ENCODE measurements at places on chromosomes 6 and 20. TPM values are rescaled to one million over a fixed set of nuclear protein-coding genes. Genes with fewer than 3 reads are reported as not detected.

Gene PRKN
- 33.0 TPM for total RNA-seq

Gene GSTA3
- total RNA-seq = not detected

Gene LY86
- 2.9 TPM for total RNA-seq

Gene MAP3K5
- total RNA-seq = 3.9 TPM

Gene CPNE5
- 31.7 TPM for total RNA-seq

Gene ZBP1
- total RNA-seq = 0.38 TPM

Gene RIPOR3
- total RNA-seq = 2.4 TPM

Gene SLC17A1
- total RNA-seq = not detected

Gene SULF2
- total RNA-seq = 49.2 TPM

Gene METTL24
- 3.5 TPM for total RNA-seq

Gene SLC13A3
- 0.46 TPM for total RNA-seq

Gene FGD2
- 11.8 TPM for total RNA-seq

GRCh38 chr6:129902681-129903080 lies 41.6 kb upstream of the TMEM244 start:
- no peak for DNase-seq

GRCh38 chr20:51758978-51759544 lies 9.1 kb downstream of the ATP9A start:
- DNase-seq = peak; percentile 50

- DNase-seq = no peak
These were observed 154.3 kb downstream of the NFATC2 start for GRCh38 chr20:51388227-51388626.

DNA sequence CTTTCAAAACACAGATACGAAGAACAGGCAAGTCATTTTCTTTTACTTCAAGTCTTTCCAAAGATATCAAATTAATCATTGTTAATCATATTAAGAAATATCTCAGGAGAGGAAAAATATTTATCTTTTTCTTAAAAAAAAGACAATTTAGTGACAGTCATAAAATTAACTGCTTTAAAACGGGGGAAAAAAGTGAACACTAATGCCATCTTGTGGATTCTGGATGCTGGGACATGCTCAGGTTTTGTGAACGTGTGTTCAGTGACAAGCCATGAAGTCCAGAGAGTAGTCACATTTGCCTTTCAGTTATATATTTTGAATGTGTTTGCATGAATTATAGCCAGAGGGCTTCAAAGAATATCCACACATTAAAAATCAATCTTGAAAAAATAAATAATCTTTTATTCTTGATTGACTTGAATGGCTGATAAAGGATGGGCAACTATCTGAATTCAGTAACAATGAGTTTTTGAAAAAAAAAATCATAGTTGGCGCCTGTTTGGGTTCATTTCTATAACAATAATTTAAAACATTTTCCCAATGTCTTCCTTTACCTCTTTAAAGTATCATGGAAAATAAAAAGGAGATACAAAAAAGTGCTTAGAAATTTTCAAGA lies 74.7 kb upstream of the NOX3 start:
- DNase-seq = no peak

DNA sequence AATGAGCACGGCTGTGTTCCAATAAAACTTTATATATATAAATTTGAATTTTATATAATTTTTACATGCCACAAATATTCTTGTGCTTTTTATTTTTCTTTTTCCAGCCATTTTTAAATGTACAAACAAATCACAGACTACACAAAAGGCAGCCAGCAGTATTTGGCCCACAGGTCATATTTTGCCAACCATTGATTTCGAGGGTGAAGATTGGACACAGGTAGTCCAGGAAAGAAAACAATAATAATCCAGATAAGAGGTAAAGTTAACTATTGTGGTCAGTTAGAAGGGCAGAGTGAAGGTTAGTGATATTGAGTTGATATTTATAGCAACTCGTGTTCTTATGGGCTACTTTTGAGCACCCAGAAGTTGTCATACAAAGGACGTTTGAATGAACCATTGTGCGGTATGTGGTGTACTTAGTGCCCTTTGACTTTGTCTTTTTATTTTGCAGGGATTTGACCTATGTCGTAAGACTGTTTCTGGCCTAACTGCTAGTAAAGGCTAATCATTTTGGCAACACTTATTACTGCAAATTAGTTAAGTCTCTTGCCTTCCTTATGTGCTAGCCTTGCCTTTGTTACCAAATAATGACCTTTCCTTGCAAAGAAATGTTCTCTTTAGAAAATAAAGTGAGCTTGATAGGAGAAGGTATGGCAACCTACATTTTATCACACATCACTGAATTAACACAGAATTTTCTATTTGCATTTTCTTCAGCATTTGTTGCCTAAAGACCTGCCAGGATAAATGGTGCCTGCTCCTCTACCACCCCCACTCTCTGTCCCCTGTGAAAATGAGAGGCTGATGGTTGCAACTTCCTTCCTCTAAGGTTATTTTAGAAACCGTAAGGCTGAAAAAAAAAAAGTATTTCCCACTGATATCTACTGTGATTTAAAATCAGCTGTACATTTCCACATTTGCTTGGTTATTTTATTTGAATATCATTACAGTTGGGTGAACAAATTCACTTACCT lies 493.9 kb upstream of the SOX4 start:
- no peak for DNase-seq

DNA sequence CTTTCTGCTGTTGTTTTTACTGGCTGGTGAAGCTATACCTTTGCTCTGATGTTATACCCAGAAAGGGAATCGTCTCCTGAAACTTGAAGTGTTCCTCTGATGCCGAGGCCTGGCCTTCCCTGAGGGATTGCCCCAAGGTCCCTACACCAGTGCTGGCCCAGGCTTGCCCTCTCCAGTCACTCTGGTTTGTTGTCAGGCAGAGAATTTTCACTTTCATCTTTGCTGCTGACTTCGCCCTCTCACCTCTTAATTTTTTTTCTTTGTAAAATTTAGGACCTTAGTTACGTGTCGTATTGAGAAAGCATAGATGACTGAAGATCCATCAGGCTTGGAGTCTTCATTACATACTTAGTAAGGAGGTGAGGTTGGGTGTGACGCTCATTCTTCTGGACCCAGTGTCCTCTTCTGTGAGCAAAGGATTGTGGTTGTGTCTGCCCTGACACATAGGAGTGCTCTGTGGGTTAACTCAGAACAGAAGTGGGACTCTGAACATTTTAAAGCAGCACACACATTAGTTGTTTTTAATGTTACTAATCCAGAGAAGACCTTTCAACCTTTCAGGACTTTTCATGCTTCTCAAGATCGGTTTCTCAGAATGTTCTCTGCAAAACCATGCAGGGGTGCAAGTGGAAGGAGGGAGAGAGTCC lies 45.4 kb downstream of the TULP4 start:
- DNase-seq = no peak

- DNase-seq = peak; percentile 18
These were observed 359.3 kb downstream of the TAF4 start for GRCh38 chr20:61706259-61706961.

DNA sequence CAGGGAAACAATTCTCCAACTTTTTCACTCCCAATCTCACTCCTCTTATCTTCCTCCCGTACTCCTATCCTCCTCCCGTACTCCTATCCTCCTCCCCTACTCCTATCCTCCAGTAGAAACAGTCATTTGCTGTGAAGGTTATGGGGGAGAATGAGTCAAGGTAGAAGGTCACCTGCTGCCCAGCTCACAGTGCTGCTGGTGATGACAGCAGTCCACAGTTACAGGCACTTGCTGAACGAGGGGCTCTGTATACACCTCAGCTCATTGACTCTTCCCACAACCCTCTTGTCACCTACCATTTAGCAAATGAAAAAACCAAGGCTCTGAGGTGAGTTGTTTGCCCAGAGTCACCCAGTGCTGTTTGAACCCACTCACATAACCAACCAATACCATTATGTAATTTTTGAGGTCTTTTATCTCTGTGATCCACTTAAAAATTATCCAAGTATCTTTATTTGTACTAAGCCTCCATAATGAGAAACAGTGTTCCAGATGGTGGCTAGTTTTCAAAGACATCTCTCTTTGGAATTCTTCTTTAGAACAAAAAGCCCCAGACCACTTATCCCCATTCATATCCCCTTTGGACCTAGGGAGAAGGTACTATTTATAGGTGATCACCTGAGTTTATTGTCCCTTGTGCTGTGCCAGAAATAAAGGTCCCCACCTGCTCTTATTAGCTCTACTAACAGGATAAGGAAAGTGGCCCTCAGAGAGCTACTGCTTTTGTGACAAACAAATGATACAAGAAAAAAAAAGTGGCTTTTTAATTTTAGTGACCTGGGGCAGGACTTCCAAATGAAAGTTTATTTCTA lies 53.2 kb downstream of the PTPN1 start:
- DNase-seq = no peak

DNA sequence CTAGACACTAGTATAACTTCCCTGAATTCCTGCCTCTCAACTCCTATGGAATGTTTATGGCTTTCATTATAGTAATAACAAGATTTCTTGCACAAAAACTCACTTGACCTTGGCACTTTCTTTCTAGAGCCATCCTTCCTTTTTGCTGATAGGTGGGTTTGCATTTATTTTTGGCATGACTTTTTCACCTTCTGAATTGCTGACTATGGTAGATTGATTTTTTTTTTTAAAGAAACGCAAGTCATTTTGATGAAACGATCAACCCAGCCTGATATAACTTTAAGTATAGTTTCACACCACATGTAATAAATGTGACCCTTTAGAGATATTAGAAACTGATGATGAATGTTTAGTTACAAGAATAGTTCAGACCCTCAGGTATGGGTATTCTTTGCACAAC lies 61.8 kb downstream of the BMP6 start:
- no peak for DNase-seq

DNA sequence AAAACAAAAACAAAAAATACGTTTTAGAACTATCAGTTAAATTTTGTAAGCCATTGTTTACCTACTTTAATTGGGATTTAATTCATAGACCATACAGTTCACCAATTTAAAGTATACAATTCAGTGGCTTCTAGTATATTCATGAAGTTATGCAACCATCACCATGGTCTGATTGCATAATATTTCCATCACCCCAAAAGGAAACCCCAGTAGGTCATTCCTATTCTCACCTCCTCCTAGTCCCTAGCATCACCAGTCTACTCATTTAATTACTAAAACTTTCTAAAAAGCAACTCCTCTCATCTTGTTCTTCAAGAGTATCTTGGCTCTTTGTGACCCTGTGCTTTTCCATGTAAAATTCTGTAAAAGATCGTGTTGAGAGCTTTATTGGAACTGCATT lies 60.2 kb downstream of the ASXL1 start:
- no peak for DNase-seq

- DNase-seq = no peak
These were observed 17.9 kb downstream of the PTPN1 start for GRCh38 chr20:50528129-50528528.

DNA sequence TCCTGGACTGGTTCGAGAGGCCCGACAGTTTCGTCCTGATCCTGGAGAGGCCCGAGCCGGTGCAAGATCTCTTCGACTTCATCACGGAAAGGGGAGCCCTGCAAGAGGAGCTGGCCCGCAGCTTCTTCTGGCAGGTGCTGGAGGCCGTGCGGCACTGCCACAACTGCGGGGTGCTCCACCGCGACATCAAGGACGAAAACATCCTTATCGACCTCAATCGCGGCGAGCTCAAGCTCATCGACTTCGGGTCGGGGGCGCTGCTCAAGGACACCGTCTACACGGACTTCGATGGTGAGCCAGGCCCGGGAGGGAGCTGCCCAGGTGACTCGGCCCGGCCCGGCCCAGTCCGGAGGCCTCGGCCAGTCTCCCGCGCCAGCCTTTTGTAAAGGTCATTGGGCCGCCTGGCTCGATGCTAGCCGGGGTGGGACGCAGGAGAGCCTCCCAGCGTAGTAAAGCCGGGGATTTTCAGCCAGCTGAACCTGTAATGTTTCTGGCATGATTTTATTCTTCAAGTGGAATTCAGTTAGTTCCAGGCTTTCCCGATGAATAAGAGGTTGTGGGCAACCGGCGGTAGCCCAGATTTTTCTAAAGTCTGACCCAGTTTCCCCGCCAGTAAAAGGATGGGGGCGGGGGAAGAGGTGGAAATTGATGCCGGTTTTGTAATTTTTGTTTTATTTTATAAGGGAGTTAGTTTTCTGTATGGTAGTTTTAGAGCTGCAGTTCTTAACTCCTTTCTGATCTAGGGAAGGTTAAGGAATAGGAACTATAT lies 1.4 kb downstream of the PIM1 start:
- peak; percentile 79 for DNase-seq

GRCh38 chr6:89310929-89311328 lies 4.2 kb downstream of the GABRR2 start:
- no peak for DNase-seq

DNA sequence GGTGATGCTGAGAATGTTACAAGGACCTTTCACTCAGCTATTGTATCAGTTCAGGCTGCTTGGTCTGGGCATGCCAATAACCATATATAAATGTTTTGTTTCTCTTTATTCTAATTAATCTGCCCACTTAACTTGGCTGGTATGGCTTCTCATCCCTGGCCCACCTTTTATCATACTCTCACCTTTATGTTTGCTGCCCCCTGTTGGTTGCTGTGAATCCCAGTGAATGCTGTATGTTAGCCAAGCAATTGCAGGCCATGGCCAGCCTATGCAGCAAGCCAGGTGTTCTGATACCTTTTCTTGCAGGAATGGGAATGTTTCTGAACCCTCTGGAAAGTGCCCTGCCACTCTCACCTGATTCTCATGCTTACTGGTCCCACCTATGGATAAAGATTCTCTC lies 54.6 kb downstream of the PCSK2 start:
- DNase-seq = no peak

GRCh38 chr6:156337801-156338200 lies 439.4 kb upstream of the ARID1B start:
- DNase-seq = no peak

DNA sequence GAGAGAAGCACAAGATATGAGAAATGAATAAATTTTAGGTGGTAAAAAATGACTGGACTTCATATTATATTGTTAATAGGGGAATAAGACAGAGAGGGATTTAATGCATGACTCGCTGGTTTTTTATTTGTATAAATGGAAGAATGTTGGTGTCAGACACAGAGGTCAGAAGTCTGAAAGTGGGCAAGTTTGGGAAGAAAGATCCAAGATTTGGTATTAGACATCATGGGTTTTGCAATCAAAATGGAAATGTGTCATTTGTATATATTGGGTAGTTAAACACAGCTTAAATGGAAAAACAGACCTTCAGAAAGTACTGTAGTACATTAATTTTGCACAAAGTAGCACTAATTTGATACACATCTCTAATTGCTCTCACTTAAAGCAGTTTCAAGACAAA lies 96.2 kb downstream of the EYA4 start:
- no peak for DNase-seq

- DNase-seq = no peak
These were observed 66.8 kb upstream of the THEMIS start for GRCh38 chr6:127967708-127968107.

Data from right cardiac atrium (tissue), 5 donors.